Glutamatergic neuron (in vitro differentiated cells): ENCODE measurements at places on chromosomes 4 and X. TPM values are rescaled to one million over a fixed set of nuclear protein-coding genes. Genes with fewer than 3 reads are reported as not detected.
A peak's percentile ranks its signal among the peaks of the same experiment; 100 is the strongest.

The PSAPL1 gene
- not detected for total RNA-seq

The POU4F2 gene
- total RNA-seq, result 1.8 TPM

The GABRG1 gene
- total RNA-seq, result not detected

The MUC7 gene
- total RNA-seq, result not detected

The MTNR1A gene
- total RNA-seq, result not detected

- peak; percentile 43 for DNase-seq
These were observed 198.9 kb downstream of the ANK2 start for GRCh38 chr4:113248320-113248719.

DNA sequence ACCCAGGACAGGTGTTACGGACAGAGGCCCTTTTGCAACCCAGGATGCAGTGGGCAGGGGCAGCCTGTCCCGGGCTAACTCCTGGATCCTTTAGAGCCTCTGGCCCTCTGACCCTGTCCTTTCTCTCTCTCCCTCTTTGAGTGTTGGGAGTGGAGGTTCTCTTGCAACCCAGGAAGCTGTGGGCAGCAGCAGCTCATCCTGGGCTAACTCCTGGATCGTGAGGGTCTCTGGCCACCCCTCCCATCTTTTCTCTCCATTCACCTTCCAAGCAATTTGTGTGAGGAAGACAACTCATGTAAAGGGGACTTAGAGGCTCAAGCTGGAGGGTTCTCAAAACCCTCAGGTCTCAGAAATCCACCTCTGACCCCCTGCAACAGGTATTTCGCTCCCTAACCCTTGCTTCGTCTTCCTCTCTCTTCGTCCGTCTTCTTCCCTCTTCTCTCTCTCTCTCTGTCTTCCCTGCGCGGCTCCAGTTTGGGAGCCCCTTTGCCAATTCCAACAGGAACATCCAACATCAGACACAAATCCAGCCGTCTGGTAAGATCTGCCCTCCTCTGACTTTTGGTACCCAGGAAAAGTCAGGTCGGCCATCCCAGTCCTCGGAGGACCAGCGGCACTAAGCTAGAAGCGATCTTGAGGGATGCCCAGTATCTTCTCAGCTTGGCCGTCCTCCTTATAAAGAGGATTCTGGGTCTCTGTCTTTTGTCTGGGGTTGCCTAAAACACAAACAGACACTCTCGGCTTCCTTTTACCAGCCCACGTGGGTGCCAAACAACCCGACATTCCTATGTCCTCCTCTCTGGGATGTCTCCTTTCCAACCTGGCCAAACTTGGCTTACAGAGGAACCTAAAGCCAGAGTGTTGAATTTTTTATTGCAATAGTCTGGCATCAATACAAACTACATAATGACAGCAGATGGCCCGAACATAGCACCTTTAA lies 7.9 kb downstream of the ASMTL start:
- DNase-seq, result no peak

GRCh38 chr4:16118090-16118489 lies 34.3 kb upstream of the PROM1 start:
- no peak for DNase-seq

DNA sequence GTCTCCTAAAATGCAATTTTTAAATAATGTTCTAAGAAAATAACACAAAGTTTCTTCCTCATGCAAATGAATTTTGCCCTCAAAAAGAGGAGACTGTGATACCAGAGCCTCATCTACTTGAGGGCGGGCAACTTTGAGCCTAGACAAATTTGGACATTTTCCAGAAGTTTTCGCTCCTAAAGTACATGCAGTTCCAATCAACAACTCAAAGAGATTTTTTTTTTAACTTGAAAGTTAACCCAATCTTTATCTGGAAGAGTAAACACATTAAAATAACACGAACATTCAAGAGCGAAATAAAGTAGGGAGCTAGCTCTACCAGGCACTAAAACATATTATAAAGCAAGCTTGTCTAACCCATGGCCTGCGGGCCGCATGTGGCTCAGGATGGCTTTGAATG lies 29.4 kb upstream of the FBXW7 start:
- DNase-seq, result no peak

- DNase-seq, result no peak
These were observed 291.1 kb downstream of the KLHL4 start for GRCh38 chrX:87808576-87809243.

DNA sequence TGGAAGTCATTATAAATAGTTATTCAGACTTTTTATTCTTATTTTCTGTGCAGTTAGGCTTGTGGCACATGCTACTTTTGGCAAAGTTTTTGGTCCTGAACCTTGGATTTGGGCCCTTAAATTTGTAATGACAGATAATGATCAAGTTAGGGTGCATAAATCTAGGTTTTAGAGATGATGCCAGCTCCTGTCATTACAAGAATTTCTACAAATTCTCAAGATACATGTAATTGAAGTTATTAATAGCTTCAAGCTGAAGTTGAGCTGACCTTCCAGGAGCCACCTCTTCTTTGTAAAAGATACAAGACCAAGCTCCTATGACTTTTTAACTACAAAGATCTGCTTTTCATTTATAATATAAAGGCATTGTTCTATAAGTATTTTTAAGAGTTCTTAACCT lies 255.6 kb upstream of the UGT8 start:
- no peak for DNase-seq

- peak; percentile 11 for DNase-seq
These were observed 22.3 kb downstream of the MORF4L2 start for GRCh38 chrX:103663981-103664762.
